Caco-2 (cell line): ENCODE measurements at places on chromosomes 3 and 15. TPM values are rescaled to one million over a fixed set of nuclear protein-coding genes. Genes with fewer than 3 reads are reported as not detected.
A peak's percentile ranks its signal among the peaks of the same experiment; 100 is the strongest.

The ITIH4 gene
- total RNA-seq = 3.7 and 4.1 TPM in 2 replicates

GRCh38 chr3:63753567-63753966, 65.5 kb upstream of the C3orf49 start:
- H3K36me3 ChIP-seq = no peaks in the 10 kb centered on the region
- no peaks in the 10 kb centered on the region for H3K4me1 ChIP-seq
- DNase-seq = peak; percentile 24
- H3K27me3 ChIP-seq = no peaks in the 10 kb centered on the region
- no peak overlapping the region for H3K4me3 ChIP-seq

DNA sequence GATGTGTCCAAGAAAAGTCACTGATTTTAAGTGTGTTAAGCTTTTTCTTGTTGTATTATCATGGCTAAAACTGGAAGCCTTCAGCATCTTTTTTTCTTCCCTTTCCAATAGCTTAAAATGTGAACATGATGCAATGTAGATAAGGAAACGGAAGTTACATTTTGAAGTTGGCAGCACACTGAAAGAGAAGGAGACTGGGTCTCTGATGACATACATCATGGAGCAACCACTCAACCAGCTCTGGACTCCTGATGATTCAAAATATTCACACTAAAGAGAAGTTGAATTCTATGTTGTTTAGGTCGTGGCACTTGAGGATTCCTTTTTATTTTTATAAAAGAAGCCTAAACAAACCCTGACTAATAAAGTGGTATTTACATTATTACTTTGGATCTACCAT, 488.3 kb upstream of the ALCAM start:
- H3K4me1 ChIP-seq = no peaks in the 10 kb centered on the region
- H3K4me3 ChIP-seq = no peak overlapping the region
- H3K27ac ChIP-seq = no peak overlapping the region
- no peak for DNase-seq
- H3K27me3 ChIP-seq = no peaks in the 10 kb centered on the region; the same call in 1 of the 2 replicates
- H3K36me3 ChIP-seq = no peaks in the 10 kb centered on the region

DNA sequence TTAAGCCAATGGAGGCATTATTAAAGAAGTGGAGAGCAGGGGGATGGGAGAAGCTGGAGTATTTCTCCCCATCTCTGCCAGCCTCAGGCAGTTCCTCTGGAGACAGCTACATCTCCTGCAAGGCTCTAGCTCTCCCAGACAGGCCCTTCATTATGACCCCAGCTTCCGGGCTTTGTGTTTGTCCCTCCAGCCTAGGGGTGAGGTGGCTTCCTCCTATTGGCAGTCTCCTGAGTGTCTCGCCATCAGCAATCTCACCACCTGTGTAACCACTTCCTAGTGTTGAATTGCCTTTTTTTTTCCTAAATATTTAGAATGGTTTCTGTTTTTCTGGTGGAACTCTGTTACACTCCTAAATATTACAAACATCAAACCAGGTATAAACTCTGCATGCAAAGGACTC, 122.3 kb downstream of the FAM174B start:
- no peaks in the 10 kb centered on the region for H3K27me3 ChIP-seq
- H3K4me1 ChIP-seq = no peaks in the 10 kb centered on the region
- no peaks in the 10 kb centered on the region for H3K36me3 ChIP-seq
- DNase-seq = no peak
- H3K27ac ChIP-seq = no peak overlapping the region

GRCh38 chr15:87496795-87497194, 759.7 kb downstream of the NTRK3 start:
- no peak overlapping the region for H3K27ac ChIP-seq
- H3K27me3 ChIP-seq = no peaks in the 10 kb centered on the region
- no peaks in the 10 kb centered on the region for H3K36me3 ChIP-seq
- no peak for DNase-seq
- no peak overlapping the region for H3K4me3 ChIP-seq

The AHSG gene
- total RNA-seq = 222 and 237 TPM in 2 replicates

GRCh38 chr3:105222568-105223093, 144.1 kb upstream of the ALCAM start:
- DNase-seq = no peak
- H3K4me1 ChIP-seq = no peaks in the 10 kb centered on the region
- H3K27ac ChIP-seq = no peak overlapping the region
- H3K36me3 ChIP-seq = no peaks in the 10 kb centered on the region
- no peaks in the 10 kb centered on the region for H3K27me3 ChIP-seq

The TNK2 gene
- 36.0 and 37.9 TPM in 2 replicates for total RNA-seq

GRCh38 chr3:156892701-156893100, 66.5 kb downstream of the LEKR1 start:
- H3K4me3 ChIP-seq = no peak overlapping the region
- no peak for DNase-seq
- no peaks in the 10 kb centered on the region for H3K36me3 ChIP-seq
- H3K4me1 ChIP-seq = no peaks in the 10 kb centered on the region

The TMEM108 gene
- total RNA-seq = not detected in 2 replicates

GRCh38 chr3:111613294-111613693, 18.1 kb upstream of the ZBED2 start:
- no peaks in the 10 kb centered on the region for H3K36me3 ChIP-seq
- H3K4me1 ChIP-seq = no peaks in the 10 kb centered on the region
- H3K4me3 ChIP-seq = no peak overlapping the region
- no peaks in the 10 kb centered on the region for H3K27me3 ChIP-seq
- DNase-seq = no peak
- H3K27ac ChIP-seq = no peak overlapping the region

The PLS1 gene
- 19.2 and 23.6 TPM in 2 replicates for total RNA-seq

The SOX14 gene
- total RNA-seq = not detected in 2 replicates

- no peaks in the 10 kb centered on the region for H3K27me3 ChIP-seq
- peaks cover 30% of the 10 kb centered on the region for H3K4me1 ChIP-seq
Measured at GRCh38 chr3:188390775-188391443, 237.0 kb downstream of the LPP start.

DNA sequence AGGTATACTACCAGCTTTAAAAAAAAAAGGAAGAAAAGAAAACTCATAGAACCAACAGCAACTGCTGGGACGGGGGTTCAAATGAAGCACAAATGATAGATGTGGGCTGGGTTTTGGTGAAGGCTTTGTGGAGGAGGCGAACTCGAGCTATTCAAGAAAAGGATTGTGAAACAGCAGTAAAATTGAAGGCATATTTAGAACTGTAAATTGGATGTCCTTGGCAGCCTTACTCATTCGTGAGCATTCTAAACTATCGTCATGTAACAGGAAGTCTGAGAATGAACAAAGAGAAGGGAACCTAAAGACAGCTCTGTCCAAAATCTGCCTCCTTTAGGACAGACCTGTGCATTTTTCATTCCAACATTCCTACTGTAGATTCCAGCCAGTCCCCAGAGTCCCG, 97.8 kb downstream of the LARS2 start:
- H3K27ac ChIP-seq = no peak overlapping the region
- H3K4me3 ChIP-seq = no peak overlapping the region
- peaks cover 1% of the 10 kb centered on the region for H3K4me1 ChIP-seq

DNA sequence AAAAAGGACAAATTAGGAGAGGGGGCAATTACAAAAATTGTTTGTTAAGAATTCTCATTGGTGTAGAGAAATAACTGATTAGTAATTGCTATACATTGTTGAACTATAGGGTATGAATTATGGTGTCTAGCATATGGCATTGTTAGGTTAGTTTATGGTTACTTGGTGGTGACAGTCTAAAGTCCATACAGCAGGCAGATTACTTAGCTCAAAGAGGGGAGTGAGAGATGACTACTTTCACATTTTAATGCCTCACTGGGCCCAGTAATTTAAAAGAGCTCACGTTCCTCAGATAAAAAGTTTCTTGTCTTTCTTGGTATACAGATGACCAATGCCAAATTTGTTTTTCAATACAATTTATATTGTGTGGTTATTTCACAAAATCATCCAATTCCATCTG, 112.4 kb upstream of the NEDD4 start:
- H3K27me3 ChIP-seq = no peaks in the 10 kb centered on the region
- H3K27ac ChIP-seq = no peak overlapping the region
- H3K4me1 ChIP-seq = no peaks in the 10 kb centered on the region
- no peak overlapping the region for H3K4me3 ChIP-seq

DNA sequence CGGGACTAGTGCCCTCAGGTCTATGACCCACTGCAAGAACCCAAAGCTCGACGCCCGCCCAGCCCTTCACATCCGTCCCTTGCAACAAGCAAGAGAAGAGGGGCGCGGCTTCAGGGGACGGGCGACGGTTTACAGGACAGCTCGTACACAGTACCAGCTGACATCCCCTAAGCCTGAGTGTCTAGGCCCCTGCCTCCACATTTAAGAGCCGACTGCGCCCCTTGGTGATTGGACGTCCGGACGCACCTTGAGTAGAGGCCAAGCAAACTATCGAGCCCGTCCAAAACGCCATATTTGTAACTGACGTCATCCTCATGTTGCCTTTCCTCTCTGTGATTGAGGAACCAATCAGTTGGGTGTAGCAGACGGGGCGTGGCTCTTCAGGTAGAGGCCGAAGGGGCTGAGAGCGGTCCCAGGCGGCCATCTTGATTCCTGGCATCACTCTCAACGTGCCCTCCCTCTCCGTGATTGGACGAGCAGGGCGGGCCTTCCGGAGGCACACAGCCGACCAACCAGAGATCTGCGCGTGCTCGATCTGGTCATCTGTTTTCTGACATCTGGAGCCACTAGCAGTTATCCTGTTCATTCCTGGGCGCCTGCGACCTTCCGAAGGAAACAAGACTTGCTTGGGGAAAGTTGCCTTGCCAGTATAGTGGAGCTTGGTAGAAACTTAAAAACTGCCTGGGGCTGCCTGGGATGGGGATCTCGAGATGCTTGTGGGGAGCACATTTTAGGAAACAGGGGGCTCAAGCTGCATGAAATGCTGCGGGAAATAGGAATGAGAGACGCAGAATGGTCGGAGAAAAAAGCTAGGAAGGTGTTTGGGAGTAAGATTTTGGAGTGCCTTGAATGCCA, 4.0 kb upstream of the RPL14 start:
- peak overlapping the region; percentile 86 for H3K27ac ChIP-seq
- H3K4me1 ChIP-seq = no peaks in the 10 kb centered on the region
- peak; percentile 98 for DNase-seq
- no peaks in the 10 kb centered on the region for H3K27me3 ChIP-seq
- peak overlapping the region; percentile 58 for H3K4me3 ChIP-seq

GRCh38 chr3:44995142-44995770, 19.2 kb downstream of the EXOSC7 start:
- DNase-seq = no peak
- peak overlapping the region; percentile 55 for H3K27ac ChIP-seq
- H3K4me3 ChIP-seq = no peak overlapping the region
- peaks cover 6% of the 10 kb centered on the region for H3K36me3 ChIP-seq
- peaks cover 35% of the 10 kb centered on the region for H3K4me1 ChIP-seq

DNA sequence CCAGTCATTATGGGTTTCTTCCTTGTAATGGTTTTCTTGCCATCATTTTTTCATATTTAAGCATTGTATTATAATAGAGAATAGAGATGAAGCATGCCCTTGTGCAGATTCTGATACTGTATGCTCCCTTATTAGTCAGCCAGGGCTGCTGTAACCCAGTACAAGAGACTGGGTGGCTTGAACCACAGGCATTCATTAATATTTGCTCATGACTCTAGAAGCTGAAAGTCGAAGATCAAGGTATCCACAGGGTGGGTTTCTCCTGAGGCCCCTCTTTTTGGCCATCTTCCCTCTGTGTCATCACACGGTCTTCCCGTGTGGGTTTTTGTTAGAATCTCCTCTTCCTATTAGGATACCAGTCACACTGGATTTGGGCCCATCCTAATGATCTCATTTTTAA, 74.5 kb downstream of the FOXP1 start:
- H3K27me3 ChIP-seq = no peaks in the 10 kb centered on the region
- no peak for DNase-seq
- H3K4me3 ChIP-seq = no peak overlapping the region
- no peaks in the 10 kb centered on the region; the same call in 1 of the 2 replicates for H3K4me1 ChIP-seq

DNA sequence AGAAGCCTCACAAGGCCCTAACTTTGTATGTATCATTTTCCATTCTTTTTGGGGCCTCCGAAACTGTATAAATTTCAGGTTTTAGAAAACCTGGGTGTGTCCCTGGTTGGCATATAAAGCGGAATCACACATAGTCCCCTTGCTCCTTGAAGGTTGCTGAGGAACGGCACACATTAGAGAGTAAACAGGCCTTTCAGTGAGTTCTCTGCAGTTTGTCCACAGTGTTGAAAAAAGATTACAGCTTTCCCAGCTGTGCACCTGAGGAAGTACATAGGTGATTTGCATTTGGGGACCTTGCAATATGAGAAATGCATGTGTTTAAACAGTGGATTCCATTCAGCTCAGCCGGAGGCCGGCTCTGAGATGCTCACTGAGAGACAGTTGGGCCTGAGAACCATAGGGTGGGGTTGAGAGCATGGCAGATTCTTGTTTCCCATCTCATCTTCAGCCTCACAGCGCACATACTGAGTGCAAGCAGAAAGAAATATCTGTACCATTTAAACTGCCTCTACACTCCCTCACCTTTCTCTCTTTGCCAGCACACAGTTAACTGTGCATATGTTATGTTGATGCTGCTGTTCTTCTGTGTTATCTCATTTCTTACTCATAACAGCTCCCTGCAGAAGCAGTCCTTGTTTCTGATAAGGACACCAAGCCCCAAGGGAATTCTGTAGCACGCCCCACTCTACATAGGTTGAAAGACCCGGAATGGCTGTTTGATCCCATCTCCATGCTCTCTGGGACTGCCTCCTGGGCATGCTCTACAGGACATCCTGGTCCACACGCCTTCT, 60.4 kb downstream of the BOC start:
- no peaks in the 10 kb centered on the region for H3K4me1 ChIP-seq
- no peaks in the 10 kb centered on the region for H3K36me3 ChIP-seq
- no peaks in the 10 kb centered on the region for H3K27me3 ChIP-seq
- no peak overlapping the region for H3K4me3 ChIP-seq
- H3K27ac ChIP-seq = no peak overlapping the region
- no peak for DNase-seq

GRCh38 chr3:128648940-128649663, 1.5 kb downstream of the RPN1 start:
- H3K36me3 ChIP-seq = no peaks in the 10 kb centered on the region
- H3K27me3 ChIP-seq = no peaks in the 10 kb centered on the region
- no peak overlapping the region for H3K27ac ChIP-seq

The TLR9 gene
- total RNA-seq = not detected in 2 replicates

DNA sequence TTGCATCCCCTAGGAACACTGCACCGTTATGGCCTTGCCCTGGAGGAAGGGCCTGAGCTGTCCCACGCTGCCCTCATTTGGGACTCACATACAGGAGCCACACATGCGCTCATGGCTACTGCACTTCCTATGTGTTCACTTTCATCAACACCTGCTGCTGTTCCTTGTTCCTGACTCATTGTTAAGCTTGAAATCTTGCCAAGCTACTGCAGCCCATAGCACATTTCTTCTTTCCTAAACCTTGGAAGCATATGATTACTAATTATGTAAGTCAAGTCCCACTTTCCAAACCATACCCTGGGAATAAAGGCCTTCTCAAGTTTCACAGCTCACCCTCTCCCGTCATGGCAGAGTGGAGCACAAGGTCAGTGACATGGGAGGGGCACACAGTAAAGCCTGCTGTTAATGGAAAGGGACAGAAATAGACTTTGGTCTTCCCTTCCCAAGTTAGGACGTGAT, 307.9 kb downstream of the CLSTN2 start:
- no peak for DNase-seq
- no peak overlapping the region for H3K4me3 ChIP-seq
- no peaks in the 10 kb centered on the region for H3K36me3 ChIP-seq
- peaks cover 10% of the 10 kb centered on the region for H3K4me1 ChIP-seq
- H3K27me3 ChIP-seq = no peaks in the 10 kb centered on the region

The ST8SIA2 gene
- not detected in 2 replicates for total RNA-seq
